ENCODE measurements at places on chromosomes 3 and 15. TPM values are rescaled to one million over a fixed set of nuclear protein-coding genes. Genes with fewer than 3 reads are reported as not detected.

The MUSTN1 gene
- total RNA-seq, result 5.4 TPM

The KCTD6 gene
- total RNA-seq, result 8.2 TPM

The PLSCR2 gene
- not detected for total RNA-seq

DNA sequence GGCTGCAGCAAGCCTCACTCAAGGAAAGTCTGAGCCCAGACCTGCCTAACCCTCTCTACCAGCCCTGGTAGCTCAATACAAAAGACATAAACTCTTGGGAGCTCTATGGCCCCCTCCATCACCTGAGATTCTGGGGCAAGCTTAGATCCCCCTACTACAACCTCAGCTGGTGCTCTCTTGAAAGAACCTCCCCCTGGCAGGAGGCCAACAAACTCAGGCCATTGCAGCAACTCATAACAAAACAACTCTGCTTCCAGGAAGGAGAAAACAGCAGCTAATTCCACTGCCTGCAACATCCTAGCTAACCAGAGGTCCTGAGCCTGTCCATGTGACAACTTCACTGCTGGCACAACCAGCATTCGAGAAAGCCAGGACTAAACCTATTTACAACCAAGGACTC lies 169.2 kb downstream of the ROBO1 start:
- H3K4me3 ChIP-seq, result no peak overlapping the region
- no peak overlapping the region for H3K27ac ChIP-seq
- H3K27me3 ChIP-seq, result no peaks in the 10 kb centered on the region
- no peak for DNase-seq
- H3K4me1 ChIP-seq, result no peaks in the 10 kb centered on the region

GRCh38 chr15:55998478-55998877 lies 5.1 kb upstream of the NEDD4 start:
- H3K27me3 ChIP-seq, result no peaks in the 10 kb centered on the region
- no peak for DNase-seq
- peaks cover 8% of the 10 kb centered on the region for H3K4me1 ChIP-seq
- no peaks in the 10 kb centered on the region for H3K36me3 ChIP-seq

The ASB14 gene
- total RNA-seq, result not detected

The LRRC31 gene
- total RNA-seq, result 1.7 TPM

The SLC28A2 gene
- 0.35 TPM for total RNA-seq

DNA sequence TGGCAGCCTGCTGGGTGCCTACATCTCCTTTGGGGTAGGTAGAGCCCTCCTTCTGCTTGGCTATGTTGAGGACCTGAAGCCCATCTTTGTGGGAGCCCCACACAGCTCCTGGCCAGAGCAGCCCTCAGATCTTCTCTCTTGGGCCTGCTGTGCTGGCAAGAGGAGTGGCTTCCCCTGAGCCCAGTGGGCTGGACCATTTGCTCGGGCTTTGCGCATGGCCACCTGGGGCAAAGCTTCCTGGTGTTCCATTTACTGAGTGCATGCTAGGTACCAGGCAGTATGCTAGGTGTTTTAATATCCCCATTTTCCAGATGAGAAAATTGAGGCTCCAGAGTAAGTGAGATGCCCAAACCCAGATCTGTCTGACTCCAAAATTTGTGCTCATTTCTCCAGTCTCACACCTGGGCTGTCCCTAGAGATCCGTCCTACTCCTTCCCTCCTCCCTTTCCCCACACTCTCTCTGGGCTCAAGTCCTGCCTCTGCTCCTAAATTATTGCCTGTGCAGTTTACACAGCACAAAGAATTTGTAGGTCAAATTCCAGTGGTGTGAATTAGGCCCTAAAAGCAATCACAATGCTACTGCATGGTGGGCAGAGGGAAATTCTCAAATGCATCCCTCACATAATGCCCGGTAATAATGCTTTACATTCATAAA lies 39.7 kb downstream of the SLC28A1 start:
- no peak overlapping the region for H3K4me3 ChIP-seq
- no peaks in the 10 kb centered on the region for H3K36me3 ChIP-seq
- H3K27me3 ChIP-seq, result no peaks in the 10 kb centered on the region
- DNase-seq, result no peak

The CAMKV gene
- total RNA-seq, result not detected

The SCG3 gene
- total RNA-seq, result 0.17 TPM

The SKOR1 gene
- total RNA-seq, result 0.52 TPM
